ENCODE measurements at places on chromosomes 16 and 17.

DNA sequence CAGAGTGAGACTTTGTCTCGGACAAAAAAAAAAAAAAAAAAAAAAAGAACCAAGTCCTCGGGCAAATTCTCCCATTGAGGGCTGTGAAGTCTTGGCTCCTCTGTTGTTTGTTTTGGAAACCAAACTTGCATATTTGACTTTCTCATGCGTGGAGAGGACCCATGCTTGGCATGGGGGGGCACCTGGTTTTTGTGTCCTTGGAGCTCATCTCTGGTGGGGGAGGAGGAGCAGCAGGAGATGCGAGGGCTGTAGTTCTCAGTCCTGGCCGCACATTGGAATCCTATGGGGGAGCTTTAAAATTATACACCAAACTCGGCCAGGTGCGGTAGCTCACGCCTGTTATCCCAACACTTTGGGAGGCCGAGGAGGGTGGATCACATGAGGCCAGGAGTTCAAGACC is 74.5 kb downstream of the ABCC6 start:
- DNase-seq: no peak

DNA sequence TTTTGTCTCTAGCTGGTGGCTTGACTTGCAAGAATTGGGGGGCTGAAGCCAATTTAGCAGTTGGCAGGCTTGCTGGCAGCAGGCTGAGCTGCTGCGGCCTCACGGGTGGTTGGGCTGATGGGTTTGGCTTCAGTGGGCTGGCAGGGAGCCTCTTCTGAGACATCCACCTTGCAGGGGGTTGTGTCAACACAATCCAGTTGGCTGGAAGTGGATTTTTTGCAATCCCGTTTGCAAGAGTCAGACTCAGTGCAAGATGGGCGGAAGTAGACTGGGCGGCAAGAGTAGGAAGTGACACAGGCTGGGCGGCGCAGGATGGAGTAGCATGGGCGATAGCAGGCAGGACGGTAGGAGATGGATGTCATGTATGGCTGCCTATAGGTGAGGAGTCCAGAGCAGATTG is 1.5 kb downstream of the KRTAP16-1 start:
- no peak for DNase-seq

DNA sequence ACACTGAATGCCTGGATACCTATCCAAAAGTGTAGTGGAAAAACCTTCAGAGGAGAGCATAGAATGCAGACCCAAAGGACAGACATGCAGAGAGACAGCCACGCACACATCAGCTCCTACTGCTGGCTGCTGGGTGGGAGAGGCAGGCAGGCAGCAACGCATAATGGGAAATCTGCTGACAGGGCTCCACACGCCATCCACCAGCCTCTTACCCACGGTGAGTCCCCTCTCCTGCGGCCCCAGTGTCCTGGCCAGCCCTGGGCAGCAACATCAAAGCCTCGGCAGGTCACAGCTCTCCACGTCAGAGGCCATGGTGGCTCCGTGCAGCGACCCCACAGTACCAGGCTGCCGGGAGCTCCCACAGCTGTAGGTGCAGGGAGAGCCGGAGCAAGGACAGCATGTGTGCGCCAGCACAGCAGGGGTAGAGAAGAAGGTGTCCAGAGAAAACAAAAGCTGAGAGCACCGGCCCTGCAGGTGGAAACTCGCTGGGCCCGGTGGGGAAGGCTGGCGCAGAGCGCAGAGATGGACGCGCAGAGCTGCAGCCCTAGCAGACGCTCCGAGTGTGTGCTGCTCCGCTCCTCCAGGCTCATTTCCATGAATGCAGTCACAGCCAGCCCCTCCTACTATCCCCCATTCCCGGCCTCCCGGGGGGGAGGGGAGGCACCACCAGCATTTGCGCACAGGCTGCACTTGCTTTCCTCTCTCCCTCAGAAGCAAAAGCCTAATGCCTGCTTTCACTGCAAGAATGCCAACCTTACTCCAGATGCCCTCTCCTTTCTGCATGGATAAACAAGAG is 58.9 kb downstream of the CYTH1 start:
- no peak for DNase-seq

DNA sequence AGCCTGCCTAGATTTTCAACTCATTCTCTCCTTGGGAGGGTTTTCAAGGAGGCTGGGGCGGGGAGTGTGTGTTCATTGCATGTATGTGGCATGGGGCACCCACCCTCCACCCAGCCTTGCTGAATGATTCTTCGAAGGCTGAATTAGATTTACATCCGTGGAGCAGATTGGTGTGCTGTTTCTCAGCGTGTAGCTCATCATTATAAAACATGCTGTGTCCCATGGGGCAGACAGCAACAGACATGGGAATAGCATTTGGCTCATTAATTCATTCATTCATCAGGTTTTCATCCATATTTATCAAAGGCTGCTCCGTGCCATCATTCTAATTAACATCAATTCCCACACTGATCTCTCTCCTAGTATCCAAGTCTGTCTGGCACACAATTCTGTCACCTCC is 10.6 kb upstream of the CD300A start:
- DNase-seq: no peak

GRCh38 chr16:12420661-12421209 is 383.0 kb downstream of the CPPED1 start:
- DNase-seq: no peak

DNA sequence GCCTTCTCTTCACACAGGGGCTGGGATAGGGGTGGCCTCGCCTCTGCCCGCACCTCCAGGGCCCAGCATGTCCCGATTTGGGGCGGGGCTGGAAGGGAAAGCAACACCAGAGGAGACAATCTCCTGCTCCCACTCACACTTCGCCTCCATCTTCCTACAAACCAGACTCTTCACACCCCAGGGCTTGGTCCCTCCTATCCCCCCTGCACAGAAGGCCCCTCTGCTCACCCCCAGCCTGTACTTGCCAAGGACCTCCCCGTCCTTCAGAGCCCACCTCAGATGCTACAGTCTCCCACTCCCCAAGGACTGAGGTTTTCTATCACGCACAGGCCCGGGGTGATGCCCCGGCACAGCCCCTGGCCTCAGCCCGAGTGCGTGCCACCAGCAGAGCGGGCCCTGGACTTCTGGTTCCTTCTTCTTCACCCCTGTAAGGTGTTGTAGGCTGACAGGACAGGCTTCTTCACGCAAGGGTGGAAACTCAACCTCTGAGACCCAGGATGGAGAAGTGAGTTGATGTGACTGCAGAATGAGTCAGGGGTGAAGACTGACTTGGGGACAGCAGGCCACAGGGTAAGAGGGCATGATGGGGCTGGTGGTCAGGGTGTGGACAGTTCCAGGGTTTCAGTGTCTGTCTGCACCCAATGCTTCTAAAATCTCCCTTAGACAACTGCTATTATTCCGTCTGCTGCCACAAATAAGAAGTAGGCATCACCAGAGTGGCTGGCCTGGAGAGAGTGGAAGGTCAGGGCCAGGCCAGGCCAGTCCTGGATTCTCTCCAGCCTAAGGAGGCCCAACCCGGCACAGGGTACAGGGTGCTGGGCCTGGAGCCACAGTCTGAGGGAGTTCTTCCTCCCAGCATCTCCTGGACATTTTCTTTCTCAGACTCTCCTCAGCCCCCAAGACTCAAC is 2.5 kb downstream of the ITGAE start:
- no peak for DNase-seq

DNA sequence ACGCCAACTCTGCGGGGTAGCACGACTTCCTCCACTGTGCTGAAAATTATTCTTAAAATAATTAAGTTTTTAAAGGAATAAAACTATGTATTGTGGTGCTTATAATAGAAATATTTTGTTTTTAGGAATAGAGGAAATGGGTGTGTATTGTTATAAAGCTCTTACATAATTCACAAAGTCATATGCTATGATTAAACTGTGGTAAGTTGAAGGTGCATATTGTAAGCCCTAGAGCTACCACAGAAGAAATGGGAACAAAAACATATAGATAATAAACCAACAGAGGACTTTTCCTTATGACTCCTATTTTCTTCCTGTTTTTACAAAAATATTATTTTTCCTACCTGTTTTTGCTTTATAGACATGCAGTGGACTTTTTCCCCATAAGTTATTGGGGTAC is 4.3 kb upstream of the SLFN11 start:
- no peak for DNase-seq

- no peak for DNase-seq
Observed at GRCh38 chr17:45371414-45372324, 54.8 kb upstream of the MAP3K14 start.

- no peak for DNase-seq
Observed at GRCh38 chr17:75920045-75920560, 15.4 kb upstream of the MRPL38 start.

DNA sequence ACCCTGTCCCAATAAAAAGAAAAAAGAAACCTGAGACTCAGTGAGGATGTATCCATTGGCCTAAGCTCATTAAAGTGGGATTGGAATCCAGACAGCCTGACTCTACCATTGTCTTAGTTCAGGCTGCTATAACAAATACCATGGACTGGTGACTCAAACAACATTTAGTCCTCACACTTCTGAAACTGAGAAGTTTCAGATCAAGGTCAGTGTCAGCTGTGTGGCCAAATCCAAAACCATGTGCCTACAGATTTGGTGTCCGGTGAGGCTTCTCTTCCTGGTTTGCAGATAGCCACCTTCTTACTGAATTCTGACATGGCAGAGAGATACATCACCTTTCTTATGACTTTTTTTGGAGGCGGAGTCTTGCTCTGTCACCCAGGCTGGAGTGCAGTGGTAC is 53.3 kb upstream of the KDM8 start:
- no peak for DNase-seq

GRCh38 chr17:74757931-74758847 is 9.8 kb downstream of the NHERF1 start:
- no peak for DNase-seq

GRCh38 chr16:89779909-89780305 is 36.5 kb downstream of the FANCA start:
- DNase-seq: no peak

- DNase-seq: no peak
Observed at GRCh38 chr17:62618647-62619416, 8.6 kb upstream of the MRC2 start.

- DNase-seq: no peak
Observed at GRCh38 chr17:62761884-62762283, 46.2 kb downstream of the MARCHF10 start.

DNA sequence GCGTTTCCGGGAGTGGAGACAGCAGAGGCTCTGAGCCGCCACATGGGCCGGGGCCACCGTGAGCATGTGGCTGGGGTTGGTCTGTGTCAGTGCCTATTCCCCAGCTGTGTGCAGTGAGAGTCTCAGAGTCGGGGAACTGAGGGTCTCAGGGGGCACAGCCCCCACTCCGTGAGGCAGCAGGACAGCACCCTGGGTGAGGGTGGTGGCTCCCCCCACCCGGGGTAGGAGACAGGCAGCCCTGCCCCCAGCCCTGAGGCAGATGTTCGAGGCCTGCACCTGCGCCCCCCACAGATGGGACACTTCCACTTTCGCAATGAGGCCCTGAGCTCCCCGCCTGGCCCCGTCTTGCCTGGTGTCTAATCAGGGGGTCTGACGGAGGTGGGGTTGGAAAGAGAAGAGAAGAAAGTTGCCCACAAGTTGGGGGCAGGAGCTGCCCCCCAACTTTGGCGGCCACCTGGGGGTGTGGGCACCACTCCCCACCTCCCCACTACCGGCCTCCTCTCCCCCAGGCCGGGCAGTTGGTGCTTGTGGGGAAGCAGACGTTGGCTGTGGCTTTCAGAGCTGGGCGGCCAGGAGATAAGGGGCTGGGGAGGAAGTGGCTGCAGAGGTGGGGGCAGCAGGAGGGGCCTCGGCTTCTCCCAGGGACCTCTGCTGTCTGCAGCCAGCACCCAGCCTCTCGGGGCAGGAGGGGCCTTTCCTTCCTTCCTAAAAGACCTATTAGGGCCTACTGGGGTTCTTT is 1.8 kb upstream of the CBFA2T3 start:
- DNase-seq: no peak

GRCh38 chr17:45370949-45371413 is 54.2 kb upstream of the MAP3K14 start:
- no peak for DNase-seq

GRCh38 chr17:32807577-32807976 is 69.3 kb downstream of the MYO1D start:
- no peak for DNase-seq

DNA sequence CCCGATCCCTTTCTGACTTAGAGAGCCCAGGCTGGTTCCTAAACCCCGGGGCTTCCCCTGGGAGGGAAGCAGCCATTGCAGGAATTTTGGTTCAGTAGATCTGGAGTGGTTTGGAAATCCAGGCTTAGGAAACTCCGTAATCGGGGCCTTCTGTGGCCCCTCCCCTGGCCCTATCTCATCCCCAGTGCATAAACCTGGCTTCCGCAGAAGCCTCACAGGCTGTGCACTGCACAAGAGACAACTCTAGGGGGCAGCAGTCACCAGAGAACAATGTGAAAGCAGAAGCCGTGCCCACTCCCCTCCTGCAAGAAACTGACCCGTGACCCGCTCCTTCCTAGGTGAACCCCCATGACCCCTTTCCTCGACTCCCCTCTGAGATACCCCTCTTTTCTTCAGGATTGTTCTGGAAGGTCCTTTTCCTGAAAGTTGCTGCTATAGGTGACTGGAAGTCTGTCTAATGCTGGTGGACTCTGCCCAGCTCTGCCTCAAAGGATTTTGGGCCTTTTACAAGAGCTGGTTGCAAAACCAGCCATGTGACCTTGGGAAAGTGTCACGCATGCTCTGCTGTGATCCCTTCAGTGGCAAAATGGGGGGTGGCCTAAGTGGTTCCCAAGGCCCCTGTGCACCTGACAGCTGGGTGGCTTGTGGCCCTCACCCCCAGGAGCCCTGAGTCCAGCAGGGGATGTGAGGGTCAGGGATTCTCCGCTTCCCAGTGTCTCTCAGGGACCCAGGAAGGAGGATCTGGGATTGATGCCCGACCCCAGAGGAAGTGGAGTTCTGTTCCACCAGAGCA is 14.4 kb downstream of the GUCY2D start:
- DNase-seq: no peak

- no peak for DNase-seq
Observed at GRCh38 chr16:55264949-55265348, 59.1 kb upstream of the IRX6 start.

- no peak for DNase-seq
Observed at GRCh38 chr17:81365601-81366585, 29.4 kb upstream of the BAHCC1 start.

DNA sequence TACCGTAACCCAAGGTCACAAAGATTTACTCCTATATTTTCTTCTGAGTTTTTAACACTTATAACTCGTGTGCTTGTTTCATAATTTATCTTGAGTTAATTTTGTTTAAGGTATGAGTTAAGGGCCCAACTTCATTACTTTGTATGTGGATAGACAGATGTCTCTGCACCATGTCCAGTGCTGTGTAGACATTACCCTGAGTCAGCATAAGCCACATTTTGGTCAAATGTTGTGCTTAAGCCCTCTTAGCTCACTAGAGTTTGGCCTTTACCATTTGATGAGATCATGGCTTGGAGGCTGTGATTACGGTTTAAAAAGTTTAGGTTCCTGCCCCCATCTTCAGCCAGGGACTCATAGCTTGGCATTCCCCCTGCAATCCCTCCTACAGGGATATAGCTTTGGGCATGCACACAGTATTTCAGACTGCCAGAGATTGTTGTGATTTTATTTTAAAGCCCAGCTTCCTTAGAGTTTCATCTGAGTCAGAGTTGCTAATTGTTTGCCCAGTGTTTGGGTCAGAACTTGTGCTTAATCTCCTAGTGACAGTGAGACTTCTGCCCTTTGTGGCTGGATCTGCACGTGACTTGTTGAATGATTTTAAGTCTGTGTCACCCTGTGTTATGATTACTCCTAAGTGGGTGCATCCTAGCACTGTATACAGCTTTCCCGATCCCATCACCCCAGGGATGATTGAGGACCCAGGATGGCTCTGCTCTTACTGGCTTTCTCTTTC is 393.1 kb downstream of the CNTNAP4 start:
- DNase-seq: no peak
